ENCODE measurements at places on chromosomes 12 and 14.

- DNase-seq, result no peak
Measured at GRCh38 chr14:67806246-67806645, 10.1 kb downstream of the ZFYVE26 start.

DNA sequence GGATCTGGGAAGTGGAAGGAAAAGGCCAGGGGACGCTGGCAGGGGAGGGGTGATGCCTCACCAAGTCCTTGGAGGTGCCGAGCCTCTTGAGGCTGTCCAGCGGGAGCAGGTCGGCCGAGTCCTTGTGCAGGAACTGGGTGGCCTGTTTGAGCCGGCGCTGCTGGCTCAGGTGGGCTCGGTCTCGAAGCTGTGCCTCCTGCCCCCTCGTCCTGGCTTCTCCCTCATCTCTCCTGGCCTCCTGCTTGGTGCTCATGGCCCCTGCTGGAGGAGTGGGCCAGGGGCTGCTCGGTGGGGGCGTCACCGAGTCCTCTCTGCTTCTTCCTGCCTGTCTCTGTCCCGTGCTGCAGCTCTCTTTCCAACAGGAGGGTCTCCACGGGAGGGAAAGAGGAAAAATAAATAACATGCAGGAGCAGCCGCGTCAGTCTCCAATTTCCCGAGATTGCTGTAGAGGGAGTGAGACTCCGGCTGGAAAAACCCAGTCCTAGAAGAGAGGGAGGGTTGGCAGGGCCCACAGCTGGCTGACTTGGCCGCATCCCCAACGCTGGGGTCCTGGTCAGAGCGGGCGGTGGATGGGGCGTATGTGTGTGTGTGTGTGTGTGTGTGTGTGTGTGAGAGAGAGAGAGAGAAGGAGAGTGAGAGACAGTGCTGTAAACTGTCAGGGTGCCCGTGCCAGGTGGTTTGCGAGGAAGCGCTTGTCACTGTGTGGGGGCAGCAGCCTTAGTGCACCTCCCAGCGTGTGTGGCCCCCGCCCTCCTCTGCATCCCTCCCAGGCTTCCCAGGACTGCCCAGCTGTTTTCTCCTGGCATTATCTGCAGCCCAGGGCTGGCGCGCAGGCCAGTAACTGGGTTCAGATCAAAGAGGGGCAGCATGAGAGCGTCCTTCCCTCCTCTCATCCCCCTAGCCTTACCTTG lies at the start of gene NRIP2:
TSS of gene NRIP2 (minus strand) at position 455 of the 911 bp plus-strand sequence. CDS start at position 403, 52 bp downstream.
- peak; percentile 75 for DNase-seq

DNA sequence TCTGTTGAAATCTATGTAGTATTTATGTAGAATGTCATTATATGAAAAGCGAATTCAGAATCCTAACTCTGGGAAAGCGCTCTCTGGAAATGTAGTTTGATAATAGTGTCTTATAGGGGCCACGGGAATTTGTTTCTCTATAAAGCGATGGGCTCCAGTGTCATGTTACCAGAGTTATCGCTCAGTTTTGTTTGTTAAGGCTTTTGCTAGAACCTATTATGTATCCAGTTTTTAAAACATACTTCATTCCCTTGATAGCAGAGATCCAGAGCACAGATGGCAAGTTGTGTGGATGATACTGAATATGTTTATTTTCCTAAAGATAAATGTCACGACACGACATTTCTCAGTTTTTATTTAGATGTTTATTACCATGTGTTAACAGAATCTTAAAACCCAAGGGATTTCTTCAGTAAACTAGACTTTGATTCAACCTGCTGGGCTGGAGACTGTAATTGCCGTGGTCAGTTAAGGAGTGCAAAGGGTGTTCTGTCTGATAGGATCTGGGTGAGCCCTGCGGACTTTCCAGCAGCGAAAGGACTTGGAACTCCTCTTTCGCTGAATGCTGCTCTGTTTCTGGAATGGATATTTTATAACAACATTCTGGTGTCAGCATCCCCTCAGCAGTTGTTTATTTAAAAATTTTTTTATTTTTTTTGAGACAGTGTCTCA lies 1.7 kb upstream of the DNAH10 start:
- DNase-seq, result no peak

DNA sequence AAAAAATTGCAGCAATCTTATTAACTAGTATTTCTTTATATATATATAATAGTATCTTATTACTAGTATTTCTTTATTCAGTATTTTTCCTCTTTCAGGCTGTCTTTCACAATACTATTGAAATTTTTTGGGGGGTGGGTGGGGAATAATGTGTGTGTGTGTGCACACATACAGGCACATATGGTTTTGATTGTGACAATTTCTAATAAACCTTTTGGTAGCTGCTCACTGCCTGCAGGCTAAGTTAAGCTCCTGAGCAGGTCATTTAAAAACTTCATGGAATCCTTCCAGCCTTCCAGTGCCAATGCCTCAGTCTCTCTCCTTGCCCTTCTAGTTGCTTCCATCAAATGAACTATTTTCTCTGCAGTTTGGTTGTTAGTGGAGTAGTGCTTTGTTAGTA lies 490.1 kb downstream of the PCNX1 start:
- DNase-seq, result no peak

DNA sequence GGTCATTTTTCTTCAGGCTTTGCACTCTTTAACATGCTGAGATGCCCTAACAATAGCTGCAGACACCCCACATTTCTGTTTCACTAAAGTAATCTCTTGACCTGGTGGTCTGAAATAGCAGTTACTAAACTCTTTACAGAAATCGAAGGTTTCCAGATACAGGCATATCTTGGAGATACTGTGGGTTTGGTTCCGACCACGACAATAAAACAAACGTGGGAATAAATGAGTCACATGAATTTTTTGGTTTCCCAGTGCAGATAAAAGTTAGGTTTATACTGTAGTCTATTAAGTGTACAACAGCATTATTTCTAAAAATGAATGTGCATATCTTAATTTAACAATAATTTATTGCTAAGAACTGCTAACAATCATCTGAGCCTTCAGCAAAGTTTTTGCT lies 208.7 kb downstream of the EGLN3 start:
- no peak for DNase-seq

GRCh38 chr12:20000229-20000849 lies 368.0 kb upstream of the PDE3A start:
- DNase-seq, result no peak

DNA sequence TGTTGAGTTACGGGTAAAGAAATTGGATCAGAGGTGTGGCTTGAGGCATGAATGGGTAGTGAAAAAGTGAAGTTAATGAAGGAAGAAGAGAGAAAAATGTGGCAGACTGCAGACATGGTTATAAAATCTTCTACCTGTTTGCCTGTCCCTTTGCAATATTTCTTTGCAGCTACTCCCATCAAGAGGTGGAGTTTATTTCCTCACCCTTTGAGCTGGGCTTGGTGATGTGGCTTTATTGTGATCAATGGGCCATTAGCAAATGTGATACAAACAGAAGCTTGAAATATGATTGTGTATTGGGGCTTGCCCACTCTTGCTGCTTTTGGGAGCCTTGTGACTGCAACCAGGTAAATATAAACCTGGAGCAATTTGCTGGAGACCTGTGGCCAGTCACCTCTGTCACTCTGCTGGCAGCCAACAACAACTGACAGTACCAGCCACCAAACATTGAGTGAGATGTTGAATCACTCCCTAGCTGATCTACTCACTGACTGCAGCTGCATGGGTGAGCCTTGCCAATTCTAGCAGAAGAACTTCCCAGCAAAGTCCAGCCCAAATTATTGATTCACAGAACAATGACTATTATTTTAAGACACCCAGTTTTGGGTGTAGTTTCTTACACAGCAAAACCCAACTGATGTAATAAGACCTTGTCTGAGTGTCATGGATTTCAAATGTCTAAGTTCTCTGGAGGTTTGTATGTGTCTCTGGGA lies 151.0 kb upstream of the ATP2B1 start:
- DNase-seq, result no peak

- DNase-seq, result no peak
Measured at GRCh38 chr12:88951177-88951576, 370.9 kb upstream of the KITLG start.

DNA sequence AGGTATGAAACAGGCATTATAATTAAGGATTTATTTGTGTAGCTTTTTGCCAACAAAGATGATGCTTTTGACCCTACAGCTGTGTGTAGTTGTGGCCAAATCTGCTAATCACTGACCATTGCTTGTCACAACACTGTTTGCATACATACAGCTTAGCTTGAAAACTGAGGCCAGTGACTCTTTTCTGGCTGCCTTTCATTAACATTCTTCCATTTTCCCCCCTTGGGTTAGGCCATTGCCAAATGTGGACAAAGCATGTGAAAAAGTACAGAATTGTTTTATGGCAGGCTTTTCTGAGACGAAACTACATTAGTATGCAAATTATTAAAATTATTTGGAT lies 263.3 kb downstream of the SLC16A7 start:
- no peak for DNase-seq

- DNase-seq, result no peak
Measured at GRCh38 chr12:77497647-77498046, 333.0 kb upstream of the NAV3 start.

GRCh38 chr14:60353420-60353819 lies 104.4 kb downstream of the PPM1A start:
- DNase-seq, result no peak

GRCh38 chr14:92135269-92135668 lies 13.5 kb downstream of the CPSF2 start:
- DNase-seq, result no peak

- no peak for DNase-seq
Measured at GRCh38 chr14:93868165-93868564, 59.0 kb upstream of the FAM181A start.

- no peak for DNase-seq
Measured at GRCh38 chr14:29587046-29587445, 340.6 kb downstream of the PRKD1 start.

DNA sequence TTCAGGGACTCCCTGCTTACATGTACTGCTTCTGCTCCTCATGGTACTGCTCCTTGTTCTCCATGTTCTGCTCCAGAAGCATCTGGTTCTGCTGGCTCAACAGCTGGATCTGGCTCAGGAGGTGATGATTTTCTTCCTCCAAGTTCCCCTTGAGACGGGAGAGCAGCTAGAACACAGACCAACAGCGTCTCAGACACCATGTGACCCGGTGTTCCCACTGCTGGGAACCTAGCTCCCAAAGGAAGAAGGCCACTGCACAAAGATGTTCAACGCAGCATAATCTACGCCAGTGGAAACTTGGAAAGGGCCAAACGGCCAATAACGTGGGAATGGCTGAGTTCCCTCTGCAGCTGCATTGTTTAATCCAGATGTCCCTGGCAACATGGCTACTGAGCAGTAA lies 49.6 kb upstream of the GPR68 start:
- no peak for DNase-seq

DNA sequence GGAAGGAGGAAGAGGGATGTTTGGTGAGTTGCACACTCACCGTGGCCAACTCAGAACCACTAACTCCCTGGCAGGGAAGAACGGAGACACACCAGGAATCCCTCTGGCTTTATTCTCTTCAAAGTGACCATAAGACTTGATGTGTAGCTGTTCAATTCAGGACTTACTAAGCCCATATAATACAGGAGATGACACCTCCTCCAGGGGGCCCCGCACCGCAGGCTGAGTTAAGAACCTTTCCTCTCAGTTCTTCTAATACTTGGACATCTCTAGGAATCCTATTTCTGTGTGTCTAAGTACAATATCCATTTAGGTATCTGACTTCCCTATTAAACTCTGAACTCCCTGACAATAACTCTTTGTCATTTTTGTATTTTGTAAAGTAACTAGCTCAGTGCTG lies 49.5 kb downstream of the DCAF4 start:
- DNase-seq, result no peak

GRCh38 chr12:16608946-16609539 lies 3.1 kb upstream of the LMO3 start:
- peak; percentile 33 for DNase-seq

GRCh38 chr12:91889059-91889458 lies 256.6 kb downstream of the BTG1 start:
- DNase-seq, result no peak

GRCh38 chr12:50354908-50355307 lies 41.5 kb downstream of the FAM186A start:
- DNase-seq, result no peak

DNA sequence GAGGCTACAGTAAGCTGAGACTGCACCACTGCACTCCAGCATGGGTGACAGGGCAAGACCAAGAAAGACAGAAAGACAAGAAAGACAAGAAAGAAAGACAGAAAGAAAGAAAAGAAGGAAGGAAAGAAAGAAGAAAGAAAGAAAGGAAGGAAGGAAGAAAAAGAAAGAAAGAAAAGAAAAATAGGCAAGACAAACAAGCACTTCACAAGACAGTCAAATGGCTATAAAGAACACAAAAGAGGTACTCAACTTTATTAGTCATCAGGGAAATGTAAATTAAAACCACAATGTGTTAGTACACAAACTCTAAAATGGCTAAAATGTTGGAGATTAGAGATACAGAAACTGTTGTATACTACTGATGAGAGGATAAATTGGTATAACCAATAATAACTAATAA lies 6.6 kb downstream of the ATXN3 start:
- DNase-seq, result no peak

- DNase-seq, result no peak
Measured at GRCh38 chr12:92566448-92567019, 136.3 kb upstream of the PLEKHG7 start.

DNA sequence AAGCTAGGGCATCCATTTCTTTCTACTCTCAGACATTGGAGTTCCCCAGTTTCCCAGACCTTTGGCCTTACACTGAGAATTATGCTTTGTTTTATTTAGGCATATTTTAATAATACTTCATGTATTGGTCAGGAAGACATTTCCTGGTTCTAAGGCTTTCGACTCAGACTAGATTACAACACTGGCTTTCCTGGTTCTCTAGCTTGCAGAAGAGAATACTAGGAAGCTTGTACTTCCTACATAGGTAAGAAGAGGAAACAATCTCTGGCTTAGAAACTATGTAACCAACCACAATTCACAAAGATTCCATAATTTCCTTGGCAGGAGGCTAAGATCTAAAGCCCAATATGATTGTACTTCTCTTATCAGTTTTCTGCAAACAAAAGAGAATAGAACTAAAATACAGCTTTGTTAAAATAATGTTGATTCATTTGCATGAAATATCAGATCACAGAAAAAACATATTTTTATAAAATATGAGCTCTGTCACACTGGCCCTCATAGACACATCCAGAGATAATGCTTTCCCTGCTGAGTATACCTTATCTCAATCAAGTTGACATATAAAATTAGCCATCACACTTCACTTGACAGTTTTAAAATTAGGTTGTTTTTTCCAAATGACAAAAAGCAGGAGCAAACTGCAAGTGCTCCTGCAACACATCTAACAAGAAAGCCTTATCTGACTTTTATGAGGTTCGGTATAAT lies 30.5 kb downstream of the CLEC2D start:
- DNase-seq, result no peak

DNA sequence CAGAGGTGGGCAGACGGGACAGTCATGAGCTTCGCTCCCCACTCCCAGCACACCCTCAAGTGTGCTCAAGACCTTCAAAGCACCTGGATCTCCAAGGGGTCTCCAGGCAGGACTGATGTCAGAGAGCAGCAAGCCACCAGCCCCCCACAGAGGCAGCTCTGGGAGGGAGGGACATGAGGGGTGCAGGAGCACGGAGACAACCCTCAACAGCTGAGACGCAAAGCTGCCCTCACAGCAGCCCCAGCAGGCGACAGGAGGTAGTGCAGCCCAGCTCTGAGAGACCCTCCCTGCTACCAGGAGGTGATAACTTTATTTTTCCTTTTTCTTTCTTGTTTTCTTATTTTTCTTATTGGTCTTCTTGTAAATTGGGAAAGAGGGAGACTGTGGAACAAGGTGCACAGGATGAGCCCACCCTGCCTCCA lies 17.9 kb downstream of the SIVA1 start:
- DNase-seq, result no peak

- no peak for DNase-seq
Measured at GRCh38 chr12:45565590-45565989, 163.9 kb upstream of the ARID2 start.

- DNase-seq, result no peak
Measured at GRCh38 chr12:47977772-47978597, 14.6 kb downstream of the TMEM106C start.

- no peak for DNase-seq
Measured at GRCh38 chr12:120287491-120287890, 4.2 kb downstream of the RNU4-2 start.

Measured in right kidney (tissue), 9 donors.